Stimulated activated CD8-positive, alpha-beta memory T cell treated with anti-CD3 and anti-CD28 coated beads, Interleukin-7, amount 100 ng/mL, for 4 hours (primary cell): ENCODE measurements at places on chromosomes 7 and 10.

DNA sequence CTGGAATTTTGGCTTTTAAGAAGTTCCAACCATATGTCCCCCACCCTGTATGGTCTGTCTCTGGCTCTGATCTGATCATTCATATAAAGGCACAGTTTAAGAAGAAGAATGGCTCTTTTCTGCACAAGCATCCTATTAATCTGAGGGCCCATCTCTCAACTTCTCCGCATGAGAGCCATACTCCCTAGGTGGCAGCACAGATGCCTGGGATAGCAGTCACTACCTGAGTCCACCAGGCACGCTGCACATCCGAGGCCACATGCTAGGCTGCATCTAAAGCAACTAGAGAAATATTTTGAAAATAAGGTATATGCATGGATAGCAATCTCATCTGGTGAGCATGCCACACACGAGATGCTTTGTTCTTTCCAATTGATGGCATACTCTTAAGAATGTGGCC, 565.5 kb downstream of the PARD3 start:
- no peak for DNase-seq

DNA sequence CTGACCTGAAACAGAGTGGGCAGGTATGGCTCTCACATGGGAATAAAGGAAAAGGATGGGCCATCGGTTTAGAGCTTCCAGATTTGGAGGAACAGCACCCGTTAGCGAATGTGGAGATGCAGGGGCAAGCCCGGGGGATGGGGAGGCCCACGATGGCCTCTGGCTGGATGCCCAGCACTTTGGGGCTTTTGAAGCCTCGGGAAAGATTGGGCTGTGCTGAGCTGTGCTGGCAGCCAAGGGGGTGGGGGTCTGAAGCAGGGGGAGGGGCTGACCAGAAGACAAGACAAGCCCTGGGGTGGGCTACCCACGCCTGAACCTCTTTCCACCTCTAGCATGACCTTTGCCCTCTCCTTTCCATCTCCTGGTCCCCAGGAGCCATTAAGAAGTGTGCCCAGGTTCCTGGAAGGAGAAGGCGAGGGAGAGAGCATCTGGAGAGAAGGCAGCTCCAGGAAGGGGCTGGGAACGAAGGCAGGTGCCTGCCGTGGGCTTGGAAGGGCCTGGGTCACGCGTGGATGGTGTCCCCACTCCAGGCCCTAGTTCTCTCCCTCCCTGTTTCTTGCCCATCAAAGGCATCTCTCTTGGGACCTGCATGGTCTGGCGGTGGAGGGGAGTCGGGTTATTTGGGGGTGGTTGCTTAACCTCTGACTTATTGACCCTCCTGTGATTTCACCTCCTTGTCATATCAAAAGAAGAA, 39.7 kb downstream of the JAKMIP3 start:
- no peak for DNase-seq

GRCh38 chr10:8913720-8914119, 859.2 kb downstream of the GATA3 start:
- no peak for DNase-seq

- no peak for DNase-seq
Observed at GRCh38 chr7:81908220-81908619, 138.4 kb upstream of the HGF start.

DNA sequence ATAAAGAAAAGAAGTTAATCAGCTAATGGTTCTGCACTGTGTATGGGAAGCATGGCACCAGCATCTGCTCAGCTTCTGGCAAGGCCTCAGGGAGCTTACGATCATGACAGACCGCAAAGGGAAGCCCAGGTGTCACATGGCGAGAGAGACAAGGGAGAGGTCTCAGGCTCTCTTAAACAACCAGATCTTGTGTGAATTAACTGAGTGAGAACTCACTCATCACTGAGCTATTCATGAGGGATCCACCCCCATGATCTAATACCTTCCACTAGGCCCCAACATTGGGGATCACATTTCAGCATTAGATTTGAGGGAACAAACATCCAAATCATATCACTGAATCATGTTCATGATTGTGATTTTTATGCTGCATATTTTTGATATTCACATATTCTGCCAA, 5.8 kb downstream of the USP54 start:
- DNase-seq: no peak

GRCh38 chr7:108135446-108136190, 5.5 kb upstream of the LAMB4 start:
- no peak for DNase-seq

- no peak for DNase-seq
Observed at GRCh38 chr10:7364474-7364873, 46.4 kb downstream of the SFMBT2 start.
